NCI-H1930 (cell line): ENCODE measurements at places on chromosomes 2 and 18.
A peak's percentile ranks its signal among the peaks of the same experiment; 100 is the strongest.

GRCh38 chr2:240965905-240966456 is 32.4 kb upstream of the SNED1 start:
- no peak for DNase-seq

- no peak for DNase-seq
Observed at GRCh38 chr2:47455411-47455810, 52.5 kb downstream of the MSH2 start.

- no peak for DNase-seq
Observed at GRCh38 chr18:28039691-28040090, 137.2 kb downstream of the CDH2 start.

GRCh38 chr2:64454386-64455332 is 697 bp downstream of the LGALSL start:
- peak; percentile 39 for DNase-seq

- DNase-seq, result no peak
Observed at GRCh38 chr18:13112982-13113381, 105.6 kb upstream of the LDLRAD4 start.

DNA sequence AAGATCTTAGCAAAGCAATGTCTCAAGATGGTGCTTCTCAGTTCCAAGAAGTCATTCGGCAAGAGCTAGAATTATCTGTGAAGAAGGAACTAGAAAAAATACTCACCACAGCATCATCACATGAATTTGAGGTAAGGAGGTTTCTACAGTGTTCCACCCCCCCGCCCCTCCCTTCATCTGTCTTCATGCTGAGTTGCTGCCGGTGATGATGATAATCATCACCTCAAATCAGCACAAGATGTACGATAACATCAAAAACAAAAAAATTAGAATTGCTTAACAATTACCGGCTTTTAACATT is 14.6 kb downstream of the UGP2 start:
- no peak for DNase-seq

GRCh38 chr2:152038441-152038958 is 60.3 kb downstream of the CACNB4 start:
- DNase-seq, result no peak

GRCh38 chr2:80001701-80002101 is 302.9 kb downstream of the LRRTM1 start:
- no peak for DNase-seq

- no peak for DNase-seq
Observed at GRCh38 chr2:14778015-14778414, 145.5 kb downstream of the LRATD1 start.

GRCh38 chr2:71557321-71557720 is 104.0 kb downstream of the DYSF start:
- no peak for DNase-seq

GRCh38 chr18:52325997-52326396 is 14.0 kb upstream of the DCC start:
- DNase-seq, result no peak

DNA sequence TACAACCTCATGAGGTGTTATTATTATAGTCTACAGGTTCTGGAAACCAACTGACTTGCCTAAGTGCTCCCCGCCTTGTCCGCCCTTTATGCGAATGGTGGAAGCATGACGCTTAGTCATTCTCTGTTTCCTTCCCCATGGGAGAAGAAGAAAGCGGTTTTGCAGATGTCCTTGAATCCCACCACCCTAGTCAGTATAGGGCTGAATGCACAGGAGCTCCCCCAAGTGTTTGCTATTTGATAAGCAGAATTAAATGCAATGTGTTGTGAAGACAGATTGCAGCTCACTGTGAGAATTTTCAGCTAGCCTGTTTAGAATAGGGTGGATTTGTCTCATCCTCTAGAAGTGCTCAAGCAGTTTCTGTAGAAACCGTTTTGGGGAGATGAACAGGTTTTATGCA is 652.0 kb downstream of the DCC start:
- no peak for DNase-seq

DNA sequence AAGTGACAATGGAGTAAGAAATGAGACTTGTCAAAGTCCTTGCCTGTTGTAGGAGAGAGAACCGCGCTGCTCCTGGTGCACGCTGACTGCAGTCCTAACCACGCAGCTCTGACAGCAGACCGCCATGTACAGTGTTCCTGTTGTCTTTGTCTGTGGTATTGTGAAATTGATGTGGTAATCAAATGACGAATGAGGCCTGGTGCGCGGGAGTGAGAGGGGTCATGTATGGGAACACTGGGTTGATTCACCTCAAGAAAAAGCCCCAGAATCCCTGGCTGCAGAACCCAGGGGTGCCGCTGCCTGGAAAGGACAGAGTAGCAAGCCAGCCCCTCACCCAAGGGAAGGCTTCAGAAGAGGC is 64.0 kb downstream of the INPP4A start:
- no peak for DNase-seq

GRCh38 chr18:32801228-32801627 is 28.4 kb upstream of the KLHL14 start:
- DNase-seq, result no peak

DNA sequence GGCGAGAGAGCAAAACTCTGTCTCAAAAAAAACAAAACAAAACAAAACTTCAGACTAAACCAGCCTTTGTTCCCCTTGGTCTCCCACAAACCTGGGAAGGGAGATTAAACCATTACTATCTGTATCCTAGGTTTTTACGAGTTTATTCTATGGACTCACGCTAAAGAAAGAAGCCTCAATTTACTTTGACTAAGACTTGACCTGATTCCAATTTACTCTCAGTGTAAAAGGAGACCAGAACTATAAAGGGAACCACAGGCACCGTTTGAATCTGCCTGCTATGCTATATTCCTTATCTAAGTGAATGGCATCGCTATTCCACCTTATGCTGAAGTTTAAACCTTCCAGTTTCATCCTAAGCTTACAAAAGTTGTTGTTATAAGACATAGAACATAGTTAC is 46.5 kb upstream of the MMADHC start:
- DNase-seq, result no peak

DNA sequence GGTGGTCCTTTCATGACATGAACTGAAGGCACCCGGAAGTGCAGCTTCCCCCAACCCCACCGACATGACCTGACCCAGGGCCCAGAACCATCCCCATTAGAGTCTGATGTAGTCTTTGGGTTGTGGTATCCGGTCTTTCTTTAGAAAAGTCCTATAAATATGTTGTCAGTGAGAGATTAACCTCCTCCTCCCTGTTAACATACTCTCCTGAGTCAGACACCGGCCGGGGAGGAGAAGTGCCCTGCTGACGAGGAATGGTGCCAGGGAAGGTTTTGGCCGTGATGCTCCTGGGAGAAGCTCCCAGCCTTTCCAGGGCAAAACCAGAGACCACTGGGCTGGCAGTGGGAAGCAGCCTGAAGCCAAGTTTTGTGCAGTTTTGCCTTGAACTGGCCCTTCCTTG is 109.0 kb downstream of the LAMA3 start:
- no peak for DNase-seq

GRCh38 chr2:210792000-210792399 is 235.6 kb downstream of the CPS1 start:
- no peak for DNase-seq

DNA sequence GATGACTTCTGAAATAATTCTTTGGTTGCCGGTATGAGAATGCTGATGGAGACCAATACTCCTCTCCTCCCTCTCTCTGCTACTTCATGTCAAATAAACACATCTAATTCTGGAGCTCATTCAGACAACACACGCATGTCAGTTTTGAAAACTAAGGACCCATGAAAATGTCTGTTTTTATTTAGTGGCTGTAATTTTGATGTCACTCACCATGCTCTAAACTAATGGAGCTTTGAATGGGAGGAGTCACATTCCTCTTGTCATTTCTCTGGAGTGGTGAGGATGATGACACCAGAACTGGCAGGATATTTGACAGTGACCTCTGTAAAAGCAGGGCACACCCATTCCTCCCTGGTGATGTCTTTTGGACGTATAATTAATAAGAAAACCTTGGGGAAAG is 163.0 kb downstream of the PHLPP1 start:
- no peak for DNase-seq

DNA sequence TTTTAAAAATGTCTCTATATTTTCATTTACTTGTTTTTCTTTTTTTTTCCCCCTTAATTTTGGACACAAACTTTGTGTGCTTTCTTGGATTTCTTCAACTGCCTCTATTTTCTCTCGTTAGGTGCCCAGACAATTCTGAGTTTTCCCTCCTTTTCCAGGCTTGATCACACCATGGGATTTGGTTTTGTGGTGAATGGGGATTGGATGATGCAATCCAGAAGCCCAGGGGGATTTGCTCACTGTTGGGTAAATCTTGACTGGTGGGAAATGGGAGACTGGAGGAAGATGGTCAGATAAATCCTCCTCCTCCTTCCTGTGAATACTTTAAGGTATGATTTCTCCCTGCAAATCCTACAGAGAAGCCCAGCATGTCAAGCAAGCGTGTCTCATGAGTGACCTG is 19.5 kb upstream of the PAX8 start:
- DNase-seq, result no peak

DNA sequence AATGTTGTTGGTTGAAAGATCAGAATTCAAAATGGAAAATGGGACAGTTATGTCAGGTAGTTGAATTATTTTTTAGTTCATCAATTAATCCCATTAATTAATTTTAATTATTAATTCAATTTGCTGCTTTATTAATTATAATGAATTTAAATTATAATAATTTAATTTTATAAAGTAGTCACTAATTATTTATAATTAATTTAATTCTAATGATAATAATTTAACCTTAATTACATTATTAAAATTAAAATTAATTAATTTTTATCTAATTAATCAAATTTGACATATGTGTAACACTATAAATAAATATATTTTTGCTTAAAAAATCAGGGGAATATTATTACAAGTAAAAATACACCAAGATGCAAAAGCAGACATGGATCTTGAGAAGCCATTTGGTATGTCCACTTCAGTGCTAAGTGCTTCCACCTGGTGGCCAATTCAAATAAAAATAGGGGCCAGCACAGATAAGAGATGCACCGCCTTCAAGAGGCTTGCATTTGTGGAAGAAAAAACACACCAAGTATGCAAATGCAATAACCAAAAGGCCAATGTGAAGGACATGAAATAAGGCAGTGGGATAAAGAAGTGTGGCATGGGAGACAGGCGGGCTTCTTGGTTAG is 73.2 kb downstream of the MBP start:
- DNase-seq, result no peak

- DNase-seq, result no peak
Observed at GRCh38 chr2:179925713-179926112, 64.3 kb upstream of the ZNF385B start.

- DNase-seq, result peak; percentile 7
Observed at GRCh38 chr2:60707750-60708371, 48.2 kb upstream of the PAPOLG start.

- no peak for DNase-seq
Observed at GRCh38 chr18:22485808-22486244, 68.1 kb upstream of the CTAGE1 start.

DNA sequence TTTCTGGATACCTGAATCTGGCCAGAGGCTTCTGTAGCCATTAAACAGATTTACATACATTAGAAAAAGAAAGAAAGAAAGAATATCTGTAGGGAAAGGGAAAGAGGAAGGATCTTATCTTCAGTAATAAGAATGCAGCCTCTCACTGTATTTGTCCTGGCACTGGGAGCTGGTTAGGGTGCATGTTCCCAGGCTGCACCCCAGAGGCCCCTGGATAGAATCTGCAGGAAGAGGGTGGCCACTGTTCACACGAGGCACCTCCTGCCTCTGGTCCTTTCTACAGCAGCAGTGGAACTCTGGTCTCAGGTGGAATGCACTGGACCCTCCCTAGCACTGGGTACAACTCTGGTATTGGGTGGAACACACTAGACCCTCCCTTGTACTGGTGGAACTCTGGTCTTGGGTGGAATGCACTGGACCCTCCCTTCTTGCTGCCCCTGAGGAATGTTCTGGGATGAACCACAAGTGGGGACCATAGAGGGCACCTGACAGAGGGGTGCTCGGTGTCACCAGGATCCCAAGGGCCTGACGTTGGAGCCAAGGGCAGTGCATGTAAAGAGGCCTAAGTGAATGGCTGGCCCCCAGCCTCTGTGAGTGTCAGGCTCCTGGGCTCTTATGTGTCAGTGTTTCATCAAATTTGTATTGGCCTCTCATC is 27.4 kb upstream of the PXDN start:
- DNase-seq, result no peak

DNA sequence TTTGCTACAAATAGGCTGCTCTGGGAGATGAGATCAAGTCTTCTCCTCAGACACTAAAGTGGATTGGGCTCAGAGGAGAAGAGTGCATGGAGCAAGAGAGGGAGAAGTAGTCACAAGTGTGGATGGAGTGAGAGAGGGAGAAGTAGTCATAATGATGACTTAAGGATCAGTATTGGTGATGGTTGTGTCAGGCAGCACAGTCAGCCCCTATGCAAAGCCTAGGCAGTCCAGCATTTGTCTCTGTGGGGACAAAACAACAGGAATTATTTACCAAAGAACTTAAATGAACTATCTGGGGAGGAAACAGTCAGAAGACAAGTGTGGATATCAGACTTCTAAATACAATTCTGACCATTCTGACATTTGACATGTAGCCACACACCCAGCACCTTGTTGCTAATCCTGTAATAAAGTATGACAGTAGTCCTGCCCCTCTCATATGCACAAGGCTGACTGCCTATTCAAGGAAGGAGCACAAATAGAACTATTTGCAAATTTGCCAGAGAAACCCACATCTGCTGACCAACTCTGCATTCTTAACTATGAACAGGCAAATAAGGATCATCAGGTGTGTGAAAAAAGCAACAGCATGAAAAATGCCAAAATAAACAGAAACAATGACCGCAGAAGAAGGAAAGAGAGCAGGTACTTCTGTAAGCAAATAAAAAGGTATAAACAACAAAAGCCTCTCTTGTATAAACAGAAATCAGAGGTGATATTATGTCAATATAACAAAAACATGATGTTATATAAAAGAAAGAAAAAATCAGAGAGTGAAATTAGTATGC is 1597.9 kb upstream of the ACVR2A start:
- no peak for DNase-seq

DNA sequence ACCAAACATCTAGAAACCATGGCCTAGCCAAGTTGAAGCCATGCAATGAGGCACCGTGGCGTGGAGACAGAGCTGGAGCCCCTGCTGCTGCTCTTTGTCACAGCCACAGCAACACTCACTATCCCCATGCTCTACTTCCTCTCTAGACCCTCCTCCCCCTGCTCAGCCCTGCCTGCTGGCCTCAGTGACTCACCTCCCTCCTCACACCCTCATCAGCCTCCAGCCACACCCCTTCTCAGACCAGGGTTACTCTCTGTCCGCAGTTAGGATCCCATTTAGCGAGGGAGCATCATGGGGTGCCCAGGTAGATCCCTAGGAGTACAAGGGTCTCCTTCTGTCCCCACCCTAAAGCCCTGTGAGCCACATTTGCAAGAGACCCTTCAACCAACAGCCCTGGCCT is 25.4 kb upstream of the SOX11 start:
- no peak for DNase-seq

GRCh38 chr18:48099481-48100164 is 169.2 kb upstream of the SMAD2 start:
- DNase-seq, result no peak

DNA sequence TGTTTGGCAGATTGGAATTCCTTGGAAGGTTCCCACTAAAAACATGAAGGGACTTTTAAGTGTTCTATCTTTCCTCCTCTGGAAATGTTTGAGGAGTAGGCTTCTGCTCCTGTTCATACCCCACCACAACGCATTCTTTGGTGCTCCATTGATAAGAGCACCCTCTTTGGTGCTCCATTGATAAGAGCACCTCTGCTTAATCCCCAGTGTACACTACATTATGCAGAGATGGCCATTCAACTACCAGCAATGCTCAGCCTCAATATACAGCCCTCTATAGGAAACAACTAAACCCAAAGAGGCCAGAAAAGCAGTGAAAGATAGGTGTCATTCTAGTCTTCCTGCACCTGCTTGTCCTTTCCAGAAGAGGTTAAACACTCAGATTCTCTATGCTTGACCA is 1.8 kb upstream of the CHAC2 start:
- no peak for DNase-seq
